ENCODE measurements at places on chromosomes 6 and 20. TPM values are rescaled to one million over a fixed set of nuclear protein-coding genes. Genes with fewer than 3 reads are reported as not detected.

GRCh38 chr20:48459722-48460395 is 367.9 kb downstream of the PREX1 start:
- DNase-seq = no peak
- H3K27ac ChIP-seq = no peak overlapping the region
- H3K27me3 ChIP-seq = peaks cover 4% of the 10 kb centered on the region
- H3K36me3 ChIP-seq = no peaks in the 10 kb centered on the region
- H3K4me1 ChIP-seq = no peaks in the 10 kb centered on the region

DNA sequence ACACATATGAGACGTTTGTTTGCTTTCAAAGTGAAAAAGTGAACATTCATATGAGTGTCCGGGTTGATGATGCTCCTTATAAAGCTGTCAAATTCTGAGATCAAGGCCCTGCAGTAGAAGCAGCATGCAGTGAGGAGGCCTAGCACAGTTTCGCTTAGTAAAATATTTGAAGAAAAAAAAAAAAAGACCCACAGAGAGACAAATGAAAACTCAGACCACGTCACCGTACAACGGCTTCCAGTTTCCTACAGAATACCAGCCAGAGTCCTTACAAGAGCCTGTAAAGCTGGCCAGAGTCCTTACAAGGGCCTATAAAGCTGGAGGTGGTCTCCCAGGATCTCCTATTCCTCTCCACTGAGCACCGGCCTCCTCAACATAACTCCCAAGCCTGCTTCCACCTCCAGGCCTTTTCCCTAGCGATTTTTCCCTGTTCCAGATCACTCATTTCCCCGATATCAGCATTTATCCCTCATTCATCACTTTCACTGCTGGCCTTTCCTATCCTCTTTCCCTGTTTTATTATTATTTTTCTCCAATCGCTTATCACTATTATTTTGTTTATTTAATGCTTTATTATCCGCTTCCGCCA is 1.5 kb upstream of the HMGN4 start:
- no peaks in the 10 kb centered on the region for H3K27me3 ChIP-seq
- H3K4me1 ChIP-seq = peaks cover 63% of the 10 kb centered on the region

Gene RAET1G
- total RNA-seq = not detected

DNA sequence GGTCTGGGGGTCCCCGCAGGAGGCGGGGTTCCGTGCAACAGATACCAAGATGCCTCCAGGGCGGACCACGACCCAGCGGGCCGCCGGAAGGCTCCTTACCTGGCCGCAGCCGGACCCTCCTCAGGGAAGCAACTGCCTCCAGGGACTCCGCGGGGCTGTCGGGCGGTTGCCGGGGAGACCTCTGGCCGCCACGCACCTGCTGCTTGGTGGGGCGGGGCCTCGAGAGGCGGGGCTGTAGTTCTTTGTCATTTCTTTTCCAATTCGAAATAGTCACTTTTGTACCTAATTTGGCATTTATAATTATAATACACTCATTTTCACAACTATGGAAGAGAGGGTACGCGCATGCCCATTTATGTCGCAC is 647 bp downstream of the AK9 start:
- peak overlapping the region; percentile 87 for H3K27ac ChIP-seq
- H3K27me3 ChIP-seq = peaks cover 5% of the 10 kb centered on the region
- peak; percentile 77 for DNase-seq
- peaks cover 24% of the 10 kb centered on the region for H3K4me1 ChIP-seq

GRCh38 chr20:63625771-63626423 is 1.0 kb downstream of the GMEB2 start:
- H3K4me1 ChIP-seq = peaks cover 24% of the 10 kb centered on the region
- peak overlapping the region; percentile 63 for H3K27ac ChIP-seq
- H3K36me3 ChIP-seq = peaks cover 15% of the 10 kb centered on the region
- peak overlapping the region; percentile 75 for H3K4me3 ChIP-seq

GRCh38 chr6:13359287-13359686 is 30.9 kb upstream of the TBC1D7 start:
- no peak for DNase-seq
- H3K27ac ChIP-seq = no peak overlapping the region
- H3K27me3 ChIP-seq = no peaks in the 10 kb centered on the region
- H3K4me1 ChIP-seq = peaks cover 42% of the 10 kb centered on the region
- no peak overlapping the region for H3K4me3 ChIP-seq
